Panc1 (cell line): ENCODE measurements at places on chromosomes 7 and 10.
A peak's percentile ranks its signal among the peaks of the same experiment; 100 is the strongest.

GRCh38 chr7:152872061-152872744 is 112.7 kb downstream of the ACTR3B start:
- DNase-seq, result no peak

- no peak for DNase-seq
Measured at GRCh38 chr7:95546647-95547046, 49.7 kb downstream of the PDK4 start.

- DNase-seq, result no peak
Measured at GRCh38 chr7:44673324-44673723, 66.9 kb downstream of the OGDH start.

GRCh38 chr10:120069700-120070099 is 177.2 kb downstream of the SEC23IP start:
- no peak for DNase-seq

DNA sequence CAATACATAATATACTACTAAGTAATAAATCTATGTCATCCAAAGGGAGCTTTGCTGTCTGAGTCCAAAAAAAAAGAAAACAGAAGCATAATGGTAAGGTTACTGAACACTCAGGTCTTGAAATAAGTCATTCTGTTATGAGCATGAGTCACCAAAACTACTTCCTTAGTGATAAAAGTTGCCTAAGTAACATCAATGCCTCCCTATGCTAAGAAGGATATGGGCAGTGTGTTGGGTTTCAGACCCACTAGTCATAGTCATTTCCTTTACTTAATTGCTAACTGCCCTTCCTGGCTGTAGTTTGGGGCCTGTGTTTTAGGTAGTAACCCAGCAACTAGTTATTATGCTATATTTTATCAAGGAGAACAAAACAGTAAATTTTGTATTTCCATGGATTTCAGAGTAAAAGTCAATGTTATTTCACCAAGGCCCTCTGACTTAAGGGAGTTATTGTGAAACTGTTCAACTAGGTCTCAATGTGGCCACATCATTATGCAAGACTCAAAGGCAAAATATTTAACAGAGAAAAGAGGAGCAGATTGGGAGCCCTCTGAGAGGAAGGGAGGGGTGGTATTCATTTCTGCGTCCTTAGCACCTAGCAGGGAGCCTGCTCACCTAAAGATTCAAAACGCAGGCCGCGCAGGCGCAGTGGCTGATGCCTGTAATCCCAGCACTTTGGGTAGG is 11.7 kb upstream of the VIM start:
- no peak for DNase-seq

GRCh38 chr10:79277579-79278269 is 69.5 kb upstream of the PPIF start:
- no peak for DNase-seq

- no peak for DNase-seq
Measured at GRCh38 chr7:35646289-35647023, 48.5 kb downstream of the HERPUD2 start.

DNA sequence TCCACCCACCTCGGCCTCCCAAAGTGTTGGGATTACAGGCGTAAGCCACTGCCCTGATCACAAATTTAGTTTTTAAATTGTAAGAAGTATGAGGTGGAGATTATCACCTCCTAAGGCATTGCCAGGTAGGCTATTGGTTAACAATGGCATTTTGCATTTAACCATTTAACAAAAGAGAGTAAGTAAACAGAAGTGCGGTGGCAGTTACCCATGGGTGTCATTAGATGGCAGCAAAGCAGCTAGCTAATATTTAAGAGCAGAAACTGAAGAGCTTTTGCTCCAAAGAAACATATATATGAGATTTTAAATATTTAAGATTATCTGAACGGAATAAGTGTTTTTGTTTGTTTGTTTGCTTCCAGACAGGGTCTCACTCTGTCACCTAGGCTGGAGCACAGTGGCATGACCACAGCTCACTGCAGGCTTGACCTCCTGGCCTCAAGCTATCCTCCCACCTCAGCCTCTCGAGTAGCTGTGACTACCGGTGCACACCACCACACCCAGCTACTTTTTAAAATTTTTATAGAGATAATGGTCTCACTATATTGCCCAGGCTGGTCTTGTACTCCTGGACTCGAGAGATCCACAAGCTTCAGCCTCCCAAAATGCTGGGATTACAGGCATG is 325.5 kb upstream of the C7orf33 start:
- peak; percentile 25 for DNase-seq

GRCh38 chr10:124027031-124027611 is 66.3 kb downstream of the CHST15 start:
- DNase-seq, result no peak

DNA sequence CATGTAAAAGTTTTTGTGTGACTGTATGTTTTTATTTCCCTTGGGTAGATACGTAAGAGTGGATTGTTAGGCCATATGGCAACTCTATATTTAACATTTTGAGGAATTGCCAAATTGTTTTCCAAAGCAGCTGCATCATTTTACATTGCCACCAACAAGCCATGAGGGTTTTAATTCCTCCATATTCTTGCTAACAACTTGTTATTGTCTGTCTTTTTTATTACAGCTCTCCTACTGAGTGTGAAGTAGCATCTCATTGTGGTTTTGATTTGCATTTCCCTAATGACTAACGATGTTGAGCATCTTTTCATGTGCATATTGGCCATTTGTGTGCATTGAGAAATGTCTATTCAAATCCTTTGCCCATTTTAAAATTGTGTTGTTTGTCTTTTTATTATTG is 94.9 kb downstream of the CARD11 start:
- no peak for DNase-seq

GRCh38 chr7:14016950-14017349 is 27.5 kb upstream of the ETV1 start:
- DNase-seq, result no peak

- no peak for DNase-seq
Measured at GRCh38 chr7:92720604-92721350, 115.6 kb downstream of the CDK6 start.

- DNase-seq, result peak; percentile 32
Measured at GRCh38 chr7:16918288-16918895, 36.6 kb upstream of the AGR3 start.

DNA sequence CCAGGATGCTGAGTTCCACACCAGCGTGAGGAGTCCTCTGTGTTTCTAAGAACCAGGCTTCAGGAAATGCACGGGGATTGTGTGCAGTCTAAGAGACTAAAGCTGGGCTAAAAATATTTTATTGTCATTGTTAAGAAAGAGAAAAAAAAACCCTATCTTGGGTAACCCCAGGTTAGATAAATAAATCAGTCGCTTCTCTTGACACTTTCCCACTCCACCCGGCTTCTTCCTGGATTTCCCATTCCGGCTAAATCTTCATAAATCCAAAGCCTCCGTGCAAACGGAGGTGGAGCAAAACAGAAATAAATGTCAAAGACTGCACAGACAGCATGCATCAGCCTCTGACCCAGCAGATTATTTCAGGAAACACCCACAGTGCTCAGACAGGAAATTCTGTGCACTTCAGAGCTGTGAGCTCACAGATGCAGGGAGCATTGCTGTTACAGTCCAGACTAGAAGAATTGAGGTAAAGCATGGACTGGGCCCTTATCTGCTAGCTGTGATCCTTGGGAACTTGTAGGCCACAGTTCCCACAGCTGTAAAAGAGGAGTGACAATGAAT is 44.8 kb upstream of the GRID1 start:
- DNase-seq, result no peak

GRCh38 chr10:70908406-70909296 is 20.3 kb upstream of the PCBD1 start:
- DNase-seq, result no peak
